ENCODE measurements at places on chromosomes 16 and 17. TPM values are rescaled to one million over a fixed set of nuclear protein-coding genes. Genes with fewer than 3 reads are reported as not detected.

- DNase-seq: no peak
Measured at GRCh38 chr16:12011565-12011964, 35.0 kb downstream of the SNX29 start.

- DNase-seq: no peak
Measured at GRCh38 chr17:40871316-40871715, 4.3 kb upstream of the KRT12 start.

The HID1 gene
- total RNA-seq: 41.4 TPM

DNA sequence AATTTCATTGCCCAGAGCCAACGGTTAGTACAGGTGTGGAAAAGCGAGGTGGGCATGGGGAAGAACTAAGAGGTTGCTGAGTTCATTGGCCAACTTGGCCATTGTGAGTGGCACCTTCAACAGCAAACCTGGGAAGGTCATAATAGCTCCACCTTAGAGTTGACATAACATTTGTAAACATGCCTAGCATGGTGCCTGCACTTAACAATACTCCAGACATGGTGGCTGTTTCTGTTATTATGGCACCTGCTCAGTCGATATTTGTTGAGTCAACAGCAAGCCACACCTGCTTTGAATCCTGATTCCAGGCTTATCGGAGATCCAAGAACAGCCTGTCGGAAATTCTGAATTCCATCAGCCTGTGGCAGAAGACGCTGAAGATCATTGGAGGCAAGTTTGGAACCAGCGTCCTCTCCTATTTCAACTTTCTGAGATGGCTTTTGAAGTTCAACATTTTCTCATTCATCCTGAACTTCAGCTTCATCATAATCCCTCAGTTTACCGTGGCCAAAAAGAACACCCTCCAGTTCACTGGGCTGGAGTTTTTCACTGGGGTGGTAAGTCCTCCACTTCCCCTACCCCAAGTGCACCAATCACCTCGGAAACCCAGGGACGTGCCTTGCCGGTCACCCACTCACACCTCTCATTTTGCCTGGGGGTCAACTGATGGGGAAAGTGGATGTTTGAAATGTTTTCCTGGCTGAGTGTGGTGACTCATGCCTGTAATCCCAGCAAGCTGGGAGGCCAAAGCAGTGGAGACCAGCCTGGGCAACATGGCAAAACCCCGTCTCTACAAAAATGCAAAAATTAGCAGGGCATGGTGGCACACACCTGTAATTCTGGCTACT is 46.0 kb downstream of the TMC5 start:
- DNase-seq: no peak

The PRSS21 gene
- total RNA-seq: not detected

The CD300LF gene
- not detected for total RNA-seq

DNA sequence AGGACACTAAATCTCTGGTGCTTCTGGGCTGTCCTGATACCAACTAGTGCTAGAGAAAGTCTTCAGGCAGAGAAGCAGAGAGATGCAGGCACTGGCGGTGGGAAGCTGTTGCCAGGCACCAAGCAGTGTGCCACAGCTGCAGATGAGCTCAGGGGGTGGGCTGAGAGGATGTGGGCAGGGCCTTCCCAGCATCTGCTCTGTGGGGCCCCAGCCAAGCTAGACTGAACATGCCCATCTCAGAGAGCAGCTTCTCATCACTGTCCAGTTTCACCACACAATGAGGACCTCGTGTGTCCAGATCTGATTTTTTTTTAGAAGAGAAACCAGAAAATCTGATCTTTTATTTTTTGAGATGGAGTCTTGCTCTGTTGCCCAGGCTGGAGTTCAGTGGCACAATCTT is 17.1 kb downstream of the PSKH1 start:
- no peak for DNase-seq

The CD300LB gene
- total RNA-seq: not detected

The CES3 gene
- total RNA-seq: not detected

The GDPD1 gene
- total RNA-seq: 4.9 TPM

The GUCY2D gene
- not detected for total RNA-seq

The MATCAP1 gene
- 45.8 TPM for total RNA-seq

DNA sequence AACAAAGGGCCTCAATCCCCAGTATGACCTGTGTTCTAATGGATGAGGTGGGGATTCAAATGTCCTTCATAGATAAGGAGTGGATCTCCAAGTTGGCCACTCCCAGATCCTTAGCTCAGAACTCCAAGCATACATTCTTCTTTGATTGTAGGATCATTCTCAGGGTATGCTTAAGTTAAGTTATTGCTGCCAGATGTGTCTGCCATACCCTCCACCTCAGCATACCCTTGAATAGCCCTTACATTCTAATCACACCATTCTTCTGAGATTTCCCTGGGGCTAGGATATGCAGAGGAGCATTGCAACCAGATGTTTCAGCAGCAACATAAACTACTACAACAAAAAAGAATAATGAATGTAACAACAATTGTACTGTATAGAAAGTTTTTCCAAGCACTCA is 1.6 kb upstream of the KRTAP2-4 start:
- DNase-seq: no peak

DNA sequence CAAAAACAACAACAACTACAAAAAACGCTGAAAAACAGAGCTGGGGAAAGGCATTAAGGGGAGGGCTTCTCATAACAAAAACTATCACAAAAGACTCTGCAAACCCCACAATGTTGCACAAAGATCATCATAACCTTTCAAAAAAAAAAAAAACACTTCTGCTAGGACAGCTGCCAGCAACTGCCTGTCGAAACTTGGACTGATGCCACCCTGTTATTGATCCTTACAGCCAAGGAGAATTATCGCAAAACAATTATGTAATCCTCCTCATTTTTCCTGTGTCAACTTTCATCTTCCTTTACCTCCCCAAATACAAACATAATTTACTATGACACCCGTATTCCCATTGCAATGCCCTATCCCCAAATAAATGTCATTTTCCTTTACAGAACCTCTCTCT is 9.3 kb downstream of the CCDC40 start:
- DNase-seq: no peak

- no peak for DNase-seq
Measured at GRCh38 chr16:86042996-86043725, 144.2 kb downstream of the IRF8 start.

- DNase-seq: no peak
Measured at GRCh38 chr17:4596636-4597380, 12.5 kb downstream of the SMTNL2 start.

DNA sequence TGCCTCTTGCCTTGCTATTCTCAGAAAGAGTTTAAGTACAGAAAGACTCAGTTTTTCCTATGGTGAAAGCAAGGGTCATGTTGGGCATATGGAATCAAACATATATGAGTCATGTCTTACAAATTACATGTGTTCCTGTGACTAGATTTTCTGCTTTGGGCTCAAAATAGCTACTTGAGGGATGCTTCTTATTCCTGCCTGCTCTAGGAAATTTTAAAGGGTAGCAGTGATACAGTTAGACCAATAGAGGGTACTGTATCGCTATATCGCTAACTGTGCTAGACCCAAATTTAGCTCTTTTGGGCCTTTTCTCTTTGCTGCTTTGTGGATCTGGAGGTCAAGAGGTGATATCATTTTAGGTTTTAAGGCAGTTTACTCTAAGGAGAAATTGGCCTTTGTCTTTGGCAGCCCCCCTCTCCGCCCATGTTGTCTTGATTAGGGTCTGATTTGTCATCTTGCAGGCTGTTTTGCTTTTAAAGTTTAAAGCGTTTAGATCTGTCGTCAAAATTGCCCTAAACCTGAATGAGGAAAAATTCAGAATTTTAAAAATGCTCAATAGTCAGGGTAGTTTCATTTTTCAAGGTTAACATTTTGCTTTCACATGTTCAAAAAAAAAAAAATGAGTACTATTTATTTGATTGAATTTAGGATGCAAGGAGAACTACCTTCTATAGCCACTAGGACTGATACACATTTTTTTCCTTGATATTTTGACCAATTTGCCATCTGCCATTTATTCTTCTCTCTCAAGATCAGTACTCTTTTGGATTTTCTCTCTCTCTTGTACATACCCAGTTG is 8.8 kb downstream of the NFATC3 start:
- no peak for DNase-seq

GRCh38 chr16:745739-746138 is 4.9 kb upstream of the CIAO3 start:
- DNase-seq: no peak

The ARL17A gene
- 10.0 TPM for total RNA-seq

DNA sequence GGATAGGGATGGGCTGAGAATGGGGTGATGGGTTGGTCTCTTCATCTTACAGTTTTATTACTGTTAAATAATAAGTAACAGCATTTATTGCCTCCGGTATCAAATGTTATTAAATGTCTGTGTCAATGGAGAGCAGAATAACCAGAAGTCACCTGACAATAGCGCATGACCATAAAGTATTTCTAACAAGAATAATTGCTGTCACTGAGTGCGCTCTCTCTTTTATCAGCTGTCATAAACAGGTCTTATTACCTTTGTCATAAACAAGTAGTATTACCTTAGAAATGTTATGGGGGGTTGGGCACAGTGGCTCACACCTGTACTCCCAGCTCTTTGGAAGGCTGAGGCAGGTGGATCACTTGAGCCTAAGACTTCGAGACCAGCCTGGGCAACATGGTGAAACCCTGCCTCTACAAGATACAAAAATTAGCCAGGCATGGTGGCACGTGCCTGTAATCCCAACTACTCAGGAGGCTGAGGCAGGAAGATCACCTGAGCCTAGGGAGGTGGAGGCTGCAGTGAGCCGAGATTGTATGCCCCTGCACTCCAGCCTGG is 120.6 kb downstream of the MAP2K6 start:
- no peak for DNase-seq

GRCh38 chr16:72480911-72481310 is 309.0 kb upstream of the PMFBP1 start:
- DNase-seq: peak; percentile 29

- no peak for DNase-seq
Measured at GRCh38 chr17:81003711-81004475, 12.3 kb downstream of the CHMP6 start.

DNA sequence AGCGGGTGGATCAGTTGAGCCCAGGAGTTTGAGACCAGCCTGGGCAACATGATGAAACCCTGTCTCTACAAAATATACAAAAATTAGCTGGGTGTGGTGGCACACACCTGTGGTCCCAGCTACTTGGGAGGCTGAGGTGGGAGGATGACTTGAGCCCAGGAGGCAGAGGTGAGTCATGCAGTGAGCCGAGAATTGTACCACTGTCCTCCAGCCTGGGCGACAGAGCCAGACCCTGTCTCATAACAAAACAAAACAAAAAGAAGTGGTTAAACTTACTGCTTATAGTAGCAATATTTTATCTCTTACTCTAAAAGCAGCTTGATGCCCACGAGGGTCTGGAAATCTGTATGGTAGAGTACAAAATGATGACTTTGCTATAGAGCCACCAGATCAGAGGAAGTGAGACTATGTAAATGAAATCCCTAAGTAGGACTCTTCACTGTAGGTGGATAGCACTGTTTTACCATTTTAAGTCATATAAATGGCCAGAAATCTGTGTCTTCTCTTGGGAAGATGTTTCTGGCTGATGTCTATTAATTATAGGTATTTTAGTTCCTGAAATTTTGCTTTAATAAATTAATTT is 60.4 kb upstream of the MRC2 start:
- DNase-seq: no peak

GRCh38 chr17:61461967-61462718 is 9.9 kb downstream of the TBX4 start:
- no peak for DNase-seq

The CACNG1 gene
- not detected for total RNA-seq

- DNase-seq: no peak
Measured at GRCh38 chr17:65553009-65553645, 8.3 kb downstream of the AXIN2 start.

DNA sequence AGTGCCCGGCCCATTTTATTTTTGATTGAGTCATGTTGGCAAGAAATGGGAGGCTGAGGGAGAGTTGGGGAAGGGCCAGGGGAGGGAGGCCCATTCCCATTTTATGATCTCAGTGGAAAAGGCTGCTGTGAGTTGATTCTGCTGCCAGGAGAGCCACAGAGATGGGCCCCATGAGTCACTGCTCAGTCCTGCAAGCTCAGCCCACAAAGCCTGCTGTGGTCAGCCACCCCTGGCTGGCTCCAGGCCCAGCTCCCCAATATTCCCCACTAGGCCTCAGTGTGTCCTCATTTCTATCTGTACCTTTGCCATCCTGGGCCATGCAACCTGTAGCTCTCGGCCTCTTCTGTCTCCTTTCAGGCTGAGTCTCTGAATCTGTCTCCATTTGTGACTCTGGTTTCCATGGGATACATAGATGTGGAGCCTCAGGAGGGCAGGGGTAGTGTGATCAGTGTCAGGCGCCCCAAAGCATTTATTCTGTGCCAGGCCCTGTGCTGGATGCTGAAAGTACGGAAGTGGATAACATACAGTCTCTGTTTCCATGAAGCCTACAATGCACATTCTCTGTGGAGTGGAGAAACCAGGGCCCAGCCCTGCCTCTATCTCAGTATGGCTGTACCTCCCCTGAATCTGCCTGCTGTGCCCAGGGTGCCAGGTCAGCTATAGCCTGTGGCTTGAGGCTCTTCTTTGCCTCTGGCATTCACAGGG is 1.9 kb upstream of the PLEKHG4 start:
- DNase-seq: peak; percentile 87

The MYH3 gene
- 0.78 TPM for total RNA-seq

DNA sequence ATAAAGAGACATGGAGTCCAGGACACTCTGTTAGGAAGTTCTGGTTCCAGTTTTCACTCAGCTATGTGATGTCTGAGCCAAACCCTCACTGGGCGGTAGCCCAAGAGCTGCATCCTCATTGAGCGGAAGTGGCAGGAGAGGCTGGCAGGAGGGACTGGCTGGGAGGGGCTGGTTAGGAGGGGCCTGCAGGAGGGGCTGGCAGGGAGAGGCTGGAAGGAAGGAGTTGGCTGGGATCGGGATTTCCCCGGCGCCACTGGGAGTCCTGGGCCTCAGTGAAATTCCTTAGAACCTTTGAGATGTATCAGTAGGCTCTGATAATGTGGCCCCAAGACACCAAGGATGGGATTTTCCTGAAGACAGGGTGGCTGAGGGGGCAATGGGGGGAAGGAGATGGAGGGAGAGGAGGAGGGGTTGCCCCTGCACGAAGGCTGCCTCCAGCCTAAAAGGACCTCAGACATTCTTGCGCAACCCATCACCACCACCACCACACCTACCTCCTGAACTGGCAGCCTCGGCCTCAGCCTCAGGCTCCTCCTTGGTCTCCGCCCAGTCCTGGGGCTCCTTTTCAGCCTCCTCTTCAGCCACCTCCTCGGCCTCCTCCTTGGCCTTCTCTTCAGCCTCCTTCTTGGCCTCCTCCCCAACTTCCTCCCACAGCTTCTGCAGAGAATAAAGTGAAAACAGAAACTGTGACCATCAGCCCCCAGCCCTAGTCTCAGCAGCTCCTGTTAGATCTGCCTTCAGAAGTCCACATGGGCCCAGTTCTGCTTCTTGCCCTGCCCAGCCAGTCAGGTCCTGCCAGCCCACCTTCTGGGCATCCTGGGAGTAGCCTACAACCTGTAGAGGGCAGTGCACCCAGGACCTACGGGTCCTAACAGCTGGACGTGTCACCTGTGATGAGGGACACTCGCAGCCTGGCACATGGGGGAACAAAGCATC is 31.7 kb downstream of the CNGB1 start:
- peak; percentile 9 for DNase-seq
